HuH-7 (cell line): ENCODE measurements at places on chromosomes 2 and 18.

DNA sequence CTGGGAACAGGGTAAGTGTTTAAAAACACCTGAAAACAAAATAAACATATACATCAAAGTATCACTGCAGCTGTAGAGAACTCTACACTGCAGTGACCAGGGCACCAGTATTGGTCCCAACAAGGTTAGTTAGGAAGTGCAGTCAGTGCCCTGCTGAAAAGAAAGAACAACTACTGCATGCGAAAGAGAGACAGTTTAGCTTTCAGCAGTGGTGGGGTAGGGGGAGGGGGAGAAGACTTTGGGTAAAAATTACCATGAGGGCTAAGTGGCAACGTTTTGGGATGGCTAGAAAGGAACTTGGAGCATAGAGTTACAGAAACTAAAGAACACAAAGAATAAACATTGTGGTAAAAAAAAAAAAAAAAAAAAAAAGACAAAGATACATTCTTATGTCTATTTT, 112.1 kb downstream of the UPP2 start:
- DNase-seq = no peak

DNA sequence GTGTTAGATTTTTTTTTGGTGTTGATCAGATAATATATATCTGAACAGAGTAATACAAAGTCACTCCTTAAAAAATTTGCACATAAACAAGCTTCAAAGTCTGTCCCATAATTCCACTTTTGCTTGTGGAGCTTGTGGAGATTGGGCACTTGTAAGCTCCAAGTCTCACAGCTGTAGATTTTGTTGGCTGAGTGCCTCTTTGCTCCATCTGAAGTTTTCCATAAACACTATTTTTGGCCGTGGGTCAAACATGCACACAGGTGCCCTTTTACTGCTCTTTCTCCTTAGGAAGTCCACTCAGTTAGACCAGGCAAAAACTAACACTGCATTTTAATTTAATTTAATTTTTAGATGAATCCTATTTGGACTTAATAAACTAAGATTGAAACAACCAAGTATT, 3.6 kb upstream of the KCNJ13 start:
- DNase-seq = no peak

DNA sequence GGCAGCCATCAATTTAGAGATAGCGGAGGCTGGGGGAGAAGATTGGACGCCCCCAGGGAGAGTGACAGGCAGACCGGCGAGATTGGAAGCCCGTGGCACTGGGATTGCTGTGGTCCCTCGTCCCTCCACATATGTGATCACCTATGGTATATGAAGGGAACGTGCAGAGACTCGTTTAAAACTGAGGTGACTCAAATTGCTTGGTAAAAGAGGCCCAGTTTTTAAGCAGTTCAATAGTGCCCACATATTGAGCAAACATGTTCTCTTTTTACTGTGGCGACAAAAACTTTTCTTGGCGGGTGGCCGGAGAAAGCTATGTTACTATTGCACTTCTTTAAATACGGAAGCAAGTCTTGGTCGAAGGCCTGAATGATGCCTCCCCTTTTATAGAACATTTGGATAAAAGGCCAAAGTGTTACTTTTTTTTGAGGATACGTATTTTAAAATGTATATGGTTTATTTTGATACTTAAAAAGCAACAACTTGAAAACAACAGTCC, 9.1 kb downstream of the B3GNT2 start:
- no peak for DNase-seq

DNA sequence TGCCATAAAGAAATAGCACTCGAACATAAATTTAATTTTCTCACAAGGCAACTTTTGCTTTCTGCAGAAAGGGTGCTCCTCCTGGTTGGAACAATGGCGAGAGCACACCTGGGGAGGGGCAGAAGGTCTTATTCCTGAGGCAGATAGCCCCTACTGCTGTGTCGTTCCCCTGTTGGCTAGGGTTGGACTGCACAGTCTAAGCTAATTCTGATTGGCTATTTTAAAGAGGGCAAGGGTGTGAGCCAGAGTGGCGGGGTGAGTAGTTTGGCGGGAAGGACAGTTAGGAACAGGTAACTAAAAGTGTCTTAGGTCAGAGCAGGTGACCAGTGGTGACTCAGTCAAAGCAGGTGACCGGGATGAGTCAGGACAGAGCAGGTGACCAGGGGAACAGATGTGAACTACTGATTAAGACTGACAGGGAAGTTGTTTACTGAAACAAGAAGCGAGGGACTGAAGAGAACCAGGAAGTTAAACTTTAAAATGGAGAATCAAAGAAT, 49.7 kb upstream of the AGAP1 start:
- DNase-seq = no peak

DNA sequence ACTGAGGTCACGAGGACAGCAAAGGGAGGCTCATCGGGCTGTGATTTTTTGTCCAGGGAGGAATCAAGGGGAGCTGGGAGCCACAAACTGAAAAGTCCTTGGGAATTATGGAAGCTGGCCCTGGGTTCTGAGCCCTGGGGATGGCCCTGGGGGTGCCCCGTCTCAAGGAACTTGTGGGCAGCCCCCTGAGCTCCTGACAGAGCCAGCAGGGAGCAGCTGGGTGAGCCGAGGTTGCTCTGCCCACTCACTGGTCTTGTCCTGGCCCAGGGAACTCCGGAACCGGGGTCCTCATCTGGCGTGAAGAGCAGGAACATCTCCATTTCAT, 61.3 kb upstream of the HDAC4 start:
- no peak for DNase-seq

DNA sequence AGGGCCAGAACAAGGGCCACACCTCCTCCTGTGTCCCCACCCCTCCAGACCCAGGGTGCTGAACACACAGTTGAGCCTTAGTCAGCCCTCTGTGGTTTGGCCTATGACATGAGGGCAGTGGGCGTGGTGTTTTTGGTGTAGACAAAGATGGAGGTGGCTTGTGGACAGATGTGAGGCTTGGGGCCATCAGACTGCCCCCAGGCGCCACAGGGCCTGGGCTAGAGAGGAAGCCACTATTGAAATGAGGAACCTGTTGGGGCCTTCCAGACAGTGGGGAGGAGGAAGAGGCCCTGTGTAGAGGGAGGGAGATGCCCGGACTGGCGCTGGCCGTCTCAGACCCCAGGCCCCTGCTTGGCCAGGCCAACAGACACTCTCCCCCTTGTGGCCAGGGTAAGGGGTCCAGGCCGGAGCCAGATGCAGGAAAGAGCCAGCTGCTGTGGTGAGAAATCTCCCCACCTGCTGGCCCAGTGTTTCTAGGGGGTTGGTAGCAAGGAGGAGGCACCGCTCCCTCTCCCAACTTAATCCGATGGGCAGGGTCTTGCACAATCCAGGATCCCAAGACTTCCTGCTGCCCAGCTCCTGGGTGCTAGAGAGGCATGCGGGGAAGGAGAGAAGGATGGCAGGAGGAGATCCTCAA, 53.8 kb downstream of the SMAD7 start:
- peak; percentile 44 for DNase-seq

DNA sequence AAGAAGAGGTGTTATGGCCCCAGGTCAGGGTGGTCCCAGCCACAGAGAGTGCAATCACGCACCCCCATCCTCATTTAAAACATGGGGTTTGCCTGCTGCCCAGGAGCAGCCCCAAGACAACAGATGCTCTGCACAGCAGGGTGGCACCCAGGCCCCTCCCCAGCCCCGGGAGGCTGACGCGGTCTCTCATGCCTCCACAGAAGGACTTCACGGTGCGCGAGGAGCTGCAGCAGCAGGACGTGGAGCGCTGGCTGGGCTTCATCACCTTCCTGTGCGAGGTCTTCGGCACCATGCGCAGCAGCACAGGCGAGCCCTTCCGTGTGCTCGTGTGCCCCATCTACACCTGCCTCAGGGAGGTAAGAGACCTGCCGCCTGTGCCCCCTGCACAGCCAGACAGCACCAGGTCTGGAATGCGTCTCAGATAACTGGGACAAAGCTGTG, 133.7 kb downstream of the SMAD7 start:
- DNase-seq = no peak

DNA sequence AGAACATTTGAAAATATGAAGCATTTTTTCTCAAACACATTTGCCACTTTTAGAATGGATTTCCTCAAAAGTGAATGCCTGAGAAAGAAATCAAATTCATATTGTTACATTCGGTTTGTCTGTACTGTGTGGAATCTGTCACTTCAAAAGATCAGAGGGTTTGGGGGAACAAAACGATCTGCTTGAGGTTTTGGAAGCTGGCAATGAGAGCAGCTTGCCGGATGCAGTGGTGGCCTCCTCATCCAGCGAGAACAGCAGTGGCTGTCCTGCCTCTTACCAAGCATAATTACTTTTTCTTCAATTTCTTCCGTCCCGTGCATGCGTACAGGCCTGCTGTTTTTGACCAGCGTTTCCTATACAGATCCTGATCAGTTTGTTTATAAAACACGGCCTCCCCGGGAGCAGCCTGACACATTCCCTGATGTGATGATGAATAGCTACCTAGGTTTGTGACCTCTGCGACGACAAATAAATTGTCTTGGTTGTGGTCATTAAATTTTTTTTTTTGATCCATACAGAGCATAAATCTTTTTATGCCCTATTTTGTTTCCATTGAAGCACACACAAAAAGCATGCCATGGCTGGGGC, 45.2 kb downstream of the ITGA6 start:
- no peak for DNase-seq

- no peak for DNase-seq
Observed at GRCh38 chr18:12890964-12891363, 6.9 kb upstream of the PTPN2 start.

DNA sequence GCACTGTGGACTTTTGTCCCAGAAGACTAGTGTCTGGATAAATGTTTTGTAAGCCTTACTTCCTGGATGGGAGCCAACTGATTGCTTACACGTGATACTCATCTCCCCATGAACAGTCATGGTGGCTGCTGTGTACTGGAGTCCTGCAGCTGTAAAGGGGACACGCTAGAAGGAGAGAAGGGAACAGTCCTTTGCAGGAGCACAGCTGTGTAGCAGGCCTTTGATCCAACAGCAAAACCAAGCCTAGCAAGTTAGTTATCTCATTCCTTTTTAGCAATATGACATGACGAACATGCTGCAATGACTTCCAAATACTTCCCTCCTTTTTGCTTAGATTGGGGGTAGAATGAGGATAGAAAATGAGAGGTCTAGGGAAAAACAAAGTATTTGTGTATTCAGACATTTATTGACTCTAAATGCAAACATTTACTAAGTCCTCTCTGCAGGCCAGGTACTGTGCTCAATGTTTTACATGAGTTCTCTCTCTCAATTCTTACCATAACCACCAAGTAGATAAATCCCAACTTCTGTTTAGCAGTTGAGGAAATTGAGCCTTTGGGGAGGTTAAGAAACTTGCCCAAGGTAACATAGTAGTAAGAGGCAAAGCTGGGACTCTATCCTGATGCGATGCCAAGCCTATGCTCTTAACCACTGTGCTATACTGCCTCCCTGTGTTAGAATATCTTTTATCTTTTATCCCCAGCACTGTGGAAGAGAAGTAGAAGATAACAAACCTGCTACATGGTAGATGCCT, 55.4 kb upstream of the CD28 start:
- DNase-seq = peak; percentile 73

DNA sequence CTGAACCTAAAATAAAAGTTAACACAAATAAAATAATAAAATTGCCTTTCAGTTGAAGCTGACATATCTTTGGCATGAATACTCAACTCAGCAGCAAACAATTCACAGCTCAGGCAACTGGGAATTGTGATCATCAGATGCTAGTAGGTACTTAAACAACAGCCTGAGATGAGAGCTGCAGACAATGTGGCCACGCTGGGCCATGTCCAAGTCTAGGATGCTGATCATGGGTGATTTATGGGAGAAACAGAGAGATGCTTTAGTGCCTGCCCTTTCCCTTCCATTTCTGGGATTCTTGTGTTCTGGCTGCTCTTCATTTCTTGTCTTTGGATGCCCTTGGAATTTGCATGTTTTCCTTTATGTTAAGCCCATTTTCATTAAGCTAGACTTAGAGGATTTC, 212.4 kb upstream of the CWC22 start:
- no peak for DNase-seq

- no peak for DNase-seq
Observed at GRCh38 chr18:26121476-26121875, 12.2 kb upstream of the PSMA8 start.

DNA sequence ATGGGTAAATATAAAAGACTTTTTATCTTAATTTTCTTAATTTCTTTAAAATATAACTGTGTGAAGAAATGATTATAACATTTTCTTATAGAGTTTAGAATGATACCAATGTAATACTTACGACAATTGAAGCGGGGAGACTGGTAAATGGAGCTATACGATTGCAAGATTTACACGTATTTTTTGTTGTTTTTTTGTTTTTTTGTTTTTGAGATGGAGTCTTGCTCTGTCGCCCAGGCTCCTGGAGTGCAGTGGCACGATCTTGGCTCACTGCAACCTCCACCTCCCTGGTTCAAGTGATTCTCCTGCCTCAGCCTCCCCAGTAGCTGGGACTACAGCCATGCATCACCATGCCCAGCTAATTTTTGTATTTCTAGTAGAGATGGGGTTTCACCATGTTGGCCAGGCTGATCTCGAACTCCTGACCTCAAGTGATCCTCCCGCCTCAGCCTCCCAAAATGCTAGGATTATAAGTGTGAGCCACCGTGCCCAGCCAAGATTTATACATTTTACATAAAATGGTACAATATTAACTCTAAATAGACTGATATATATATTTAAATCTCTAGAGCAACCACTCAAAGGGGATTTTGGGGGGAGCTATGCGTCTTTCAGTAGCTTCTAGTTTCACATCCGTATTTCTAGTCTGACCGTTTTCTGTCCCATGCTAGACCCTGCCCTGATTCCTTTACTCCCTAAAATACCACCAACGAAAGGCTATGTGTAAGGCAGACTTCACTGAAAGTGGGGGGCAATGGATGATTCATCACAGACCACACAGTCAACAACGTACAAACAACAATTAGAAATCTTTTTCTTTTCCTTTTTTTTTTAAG, 28.2 kb upstream of the ATG16L1 start:
- no peak for DNase-seq

DNA sequence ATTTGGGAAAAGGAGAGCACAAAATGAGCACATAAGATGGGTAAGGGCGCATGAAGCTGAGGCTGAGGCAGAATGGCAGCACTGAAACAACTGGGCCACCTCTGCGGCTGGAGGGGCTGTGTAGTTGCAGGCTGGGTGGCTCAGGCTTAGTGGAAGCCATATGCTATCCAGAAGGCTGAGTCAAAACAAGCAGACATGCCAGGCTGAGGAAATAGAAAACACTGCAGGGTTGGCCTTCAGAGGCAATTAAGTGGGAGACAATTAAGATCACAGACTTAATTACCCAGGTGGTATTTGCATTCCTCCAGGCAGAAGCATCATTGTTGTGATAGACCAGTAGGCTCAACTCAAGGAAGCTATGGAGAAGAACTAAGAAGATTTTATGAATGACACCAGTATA, 11.4 kb upstream of the XPO1 start:
- DNase-seq = no peak

GRCh38 chr2:239361311-239361642, 39.5 kb downstream of the HDAC4 start:
- no peak for DNase-seq

- no peak for DNase-seq
Observed at GRCh38 chr2:9249020-9249800, 42.6 kb downstream of the ASAP2 start.

DNA sequence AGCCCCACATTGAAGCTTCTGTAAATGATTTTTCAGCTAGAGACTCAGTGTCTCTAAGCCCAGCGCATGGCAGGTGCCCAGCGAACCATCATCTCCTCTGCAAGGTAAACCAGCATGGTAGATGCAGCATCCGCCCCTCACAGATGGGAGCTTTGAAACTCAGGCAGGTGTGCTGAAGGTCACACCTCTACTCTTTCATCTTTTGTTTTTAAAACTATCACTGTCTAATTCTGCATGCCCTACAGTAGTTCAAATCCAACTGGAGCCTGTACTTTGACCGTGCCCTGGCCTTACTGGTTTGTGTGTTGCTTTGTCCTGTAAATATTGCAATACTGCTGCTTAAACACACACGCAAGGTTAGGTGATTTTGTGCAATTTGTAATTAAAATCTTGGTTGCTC, 831.1 kb downstream of the GALR1 start:
- no peak for DNase-seq

- DNase-seq = no peak
Observed at GRCh38 chr2:133407341-133407740, 160.9 kb downstream of the NCKAP5 start.
